ENCODE measurements at places on chromosomes 5 and 9.

DNA sequence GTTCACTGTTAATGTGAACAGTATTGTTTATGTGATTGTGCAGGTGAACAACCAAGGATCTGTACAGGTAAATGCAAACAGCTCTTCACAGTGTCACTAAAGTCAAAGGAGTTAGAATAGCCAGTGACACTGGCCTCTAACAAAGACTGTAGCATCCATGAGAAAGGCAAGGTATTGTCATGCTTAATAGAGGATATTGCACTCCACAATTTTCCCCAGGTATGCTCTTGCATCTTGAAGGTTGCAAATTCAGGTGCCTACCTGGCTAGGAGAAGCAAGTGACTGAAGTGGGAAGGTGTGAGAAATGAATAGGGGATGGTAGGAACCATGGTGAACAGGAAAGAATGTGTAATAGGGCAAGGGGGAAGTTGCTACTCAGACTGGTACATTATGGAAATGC, 101.2 kb upstream of the EFNA5 start:
- no peak for DNase-seq

- no peak for DNase-seq
Observed at GRCh38 chr9:92720807-92721535, 43.7 kb downstream of the BICD2 start.

GRCh38 chr5:123208668-123209501, 119.8 kb downstream of the PRDM6 start:
- DNase-seq, result no peak

- no peak for DNase-seq
Observed at GRCh38 chr5:6705088-6705487, 8.1 kb upstream of the TENT4A start.

DNA sequence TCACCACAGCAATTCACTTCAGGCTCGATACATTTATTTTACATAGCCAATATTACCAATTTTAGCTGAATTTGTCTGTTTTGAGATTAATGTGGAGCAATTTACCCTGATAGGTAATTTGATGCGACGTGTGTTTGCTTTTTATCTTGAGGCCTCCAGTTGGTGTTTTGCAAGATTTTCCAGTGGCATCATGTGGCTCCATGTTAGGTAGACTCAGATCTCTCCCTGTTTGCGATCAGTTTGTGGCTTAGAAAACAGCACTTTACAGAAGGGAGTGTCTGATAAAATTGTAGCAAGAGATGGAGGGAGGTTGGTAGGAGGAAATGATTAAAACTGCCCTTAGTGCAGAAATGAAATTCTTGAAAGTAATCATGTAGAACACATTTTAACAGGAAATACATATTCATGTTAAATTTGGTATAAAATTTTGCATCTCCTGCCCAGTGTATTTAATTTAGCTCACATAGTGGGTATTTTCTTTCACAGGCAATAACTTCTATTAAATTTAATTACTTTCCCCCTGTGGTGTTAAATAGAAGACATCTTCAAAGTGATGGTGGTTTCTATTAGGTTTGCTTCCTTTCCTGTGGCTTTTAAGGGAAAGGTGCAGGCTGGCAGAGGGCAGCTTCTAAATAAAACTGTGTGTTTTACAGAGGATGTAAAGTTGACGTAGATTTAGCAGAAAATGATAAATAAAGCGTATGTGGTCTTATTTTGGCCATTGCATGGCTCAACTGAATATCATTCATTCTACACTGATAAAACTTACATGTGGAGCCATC, 135.8 kb downstream of the KDM4C start:
- no peak for DNase-seq
